ENCODE measurements at places on chromosomes 3 and 15.

- no peak for DNase-seq
These were observed 800 bp downstream of the DAG1 start for GRCh38 chr3:49470714-49471420.

DNA sequence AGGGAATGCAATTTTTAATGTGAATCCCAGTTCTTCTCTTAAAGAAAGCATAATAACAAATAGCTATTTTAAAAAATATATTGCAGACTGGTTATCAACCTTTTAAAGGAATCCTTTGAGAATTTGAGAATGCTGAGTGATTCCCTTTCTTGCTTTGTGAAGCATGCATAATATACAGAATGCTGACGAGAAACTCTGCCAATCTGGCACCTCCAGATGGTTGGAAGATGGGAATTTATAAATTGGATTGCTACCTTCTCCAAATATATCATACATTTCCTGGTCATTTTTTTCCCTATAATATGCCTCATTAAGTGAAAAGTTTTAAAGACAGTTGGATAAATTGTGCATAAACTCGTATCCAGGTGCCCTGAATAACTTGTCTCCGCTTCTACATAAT is 333.9 kb upstream of the ARPP21 start:
- DNase-seq: no peak

- no peak for DNase-seq
These were observed 344.6 kb upstream of the NECTIN3 start for GRCh38 chr3:110727056-110727455.

GRCh38 chr3:188979248-188979647 is 192.5 kb upstream of the TPRG1 start:
- no peak for DNase-seq

GRCh38 chr3:193452338-193452737 is 73.8 kb upstream of the ATP13A5 start:
- no peak for DNase-seq

DNA sequence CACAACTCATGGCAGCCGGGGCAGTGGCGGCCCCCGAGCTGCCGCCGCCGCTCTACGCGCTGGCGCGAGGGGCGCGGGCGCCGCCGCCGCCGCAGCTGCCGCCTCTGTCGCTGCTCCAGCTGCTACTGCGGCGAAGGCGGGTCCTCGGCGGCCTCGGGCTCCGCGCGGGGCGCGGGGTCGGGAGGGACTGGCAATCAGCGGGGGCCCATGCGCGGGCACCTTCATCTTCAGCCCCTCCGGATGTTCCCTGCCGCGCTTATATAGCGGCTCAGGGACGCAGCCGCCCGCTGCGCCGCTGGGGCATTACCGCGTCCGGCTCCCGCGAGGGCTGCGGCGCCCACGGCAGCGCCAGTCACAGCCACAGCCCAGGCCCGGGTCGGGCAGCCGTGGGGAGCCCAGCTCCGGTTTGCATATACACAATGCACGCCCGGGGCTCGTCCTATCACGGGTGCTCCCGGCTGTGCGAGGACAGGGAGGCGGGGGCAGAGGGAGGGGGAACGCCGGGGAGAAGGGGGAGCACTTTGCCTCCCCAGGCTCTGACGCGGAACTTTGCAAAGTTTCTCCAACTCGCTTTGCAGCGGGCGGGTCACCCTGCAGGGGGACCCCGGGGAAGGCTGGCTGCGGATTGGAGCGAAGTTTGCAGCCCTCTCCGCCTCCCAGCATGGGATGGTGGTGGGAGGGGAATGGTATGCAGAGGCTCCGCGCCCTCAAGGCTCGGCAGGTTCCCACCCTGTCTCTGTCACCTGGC is at the start of gene VGLL3:
TSS of gene VGLL3 (minus strand) at position 416 of the 748 bp plus-strand sequence. CDS start at position 10, 406 bp downstream.
- peak; percentile 64 for DNase-seq

GRCh38 chr3:126156468-126156867 is 23.9 kb downstream of the ALDH1L1 start:
- peak; percentile 28 for DNase-seq

- no peak for DNase-seq
These were observed 64.0 kb downstream of the SLC6A1 start for GRCh38 chr3:11056531-11057050.

GRCh38 chr15:60362321-60363086 is 35.3 kb downstream of the ANXA2 start:
- DNase-seq: peak; percentile 64

- DNase-seq: no peak
These were observed 80.2 kb downstream of the SEC22A start for GRCh38 chr3:123281929-123282328.

DNA sequence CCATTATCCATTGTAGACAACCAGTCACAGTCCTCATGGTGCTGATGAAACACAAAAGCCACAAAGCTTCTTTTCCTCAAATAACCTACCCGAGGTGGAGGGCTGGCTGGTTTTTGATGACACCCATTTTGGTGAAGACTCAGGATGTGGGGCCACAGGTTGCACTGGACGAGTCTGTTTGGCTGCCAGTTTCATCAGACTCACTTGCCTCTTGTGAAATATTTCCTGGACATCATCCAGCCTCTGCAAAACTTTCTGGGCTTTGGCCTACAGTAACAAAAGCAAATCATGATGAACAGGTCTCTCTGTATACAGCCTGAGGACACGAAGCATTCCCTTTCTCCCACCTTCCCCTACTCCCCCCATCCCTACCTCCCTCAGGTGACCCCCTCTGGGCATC is 42.2 kb downstream of the B3GNT5 start:
- no peak for DNase-seq

GRCh38 chr3:173863551-173863950 is 466.0 kb downstream of the NLGN1 start:
- DNase-seq: no peak

GRCh38 chr3:73604451-73604850 is 20.3 kb downstream of the PDZRN3 start:
- no peak for DNase-seq

DNA sequence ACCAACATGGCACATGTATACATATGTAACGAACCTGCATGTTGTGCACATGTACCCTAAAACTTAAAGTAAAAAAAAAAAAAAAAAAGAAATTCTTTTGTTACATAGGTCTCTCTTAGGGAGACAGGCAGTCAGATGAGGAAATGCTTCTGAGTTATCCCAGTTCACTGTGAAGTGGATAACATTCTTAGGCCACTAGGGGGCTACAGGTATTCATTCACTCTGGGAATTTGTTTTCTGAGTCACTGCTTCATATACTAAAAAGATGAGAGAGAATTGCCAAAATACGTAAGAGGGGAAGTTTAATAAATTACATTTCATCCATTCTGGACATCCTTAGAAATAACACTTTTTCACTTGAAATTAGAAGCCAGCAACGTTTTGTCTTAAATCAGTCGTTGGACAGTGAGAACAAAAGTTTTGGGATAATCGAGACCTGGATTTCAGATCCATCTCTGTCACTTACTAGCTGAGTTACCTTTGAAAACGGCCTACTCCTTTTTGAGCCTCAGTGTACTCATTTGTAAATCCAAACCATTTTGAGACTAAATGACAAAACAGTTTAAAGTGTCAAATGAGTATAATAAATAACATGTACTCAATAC is 738.4 kb upstream of the ALCAM start:
- DNase-seq: peak; percentile 52

- no peak for DNase-seq
These were observed 46.9 kb downstream of the CHSY1 start for GRCh38 chr15:101204739-101205535.

- DNase-seq: no peak
These were observed 20.1 kb upstream of the SELENOT start for GRCh38 chr3:150583028-150583427.

DNA sequence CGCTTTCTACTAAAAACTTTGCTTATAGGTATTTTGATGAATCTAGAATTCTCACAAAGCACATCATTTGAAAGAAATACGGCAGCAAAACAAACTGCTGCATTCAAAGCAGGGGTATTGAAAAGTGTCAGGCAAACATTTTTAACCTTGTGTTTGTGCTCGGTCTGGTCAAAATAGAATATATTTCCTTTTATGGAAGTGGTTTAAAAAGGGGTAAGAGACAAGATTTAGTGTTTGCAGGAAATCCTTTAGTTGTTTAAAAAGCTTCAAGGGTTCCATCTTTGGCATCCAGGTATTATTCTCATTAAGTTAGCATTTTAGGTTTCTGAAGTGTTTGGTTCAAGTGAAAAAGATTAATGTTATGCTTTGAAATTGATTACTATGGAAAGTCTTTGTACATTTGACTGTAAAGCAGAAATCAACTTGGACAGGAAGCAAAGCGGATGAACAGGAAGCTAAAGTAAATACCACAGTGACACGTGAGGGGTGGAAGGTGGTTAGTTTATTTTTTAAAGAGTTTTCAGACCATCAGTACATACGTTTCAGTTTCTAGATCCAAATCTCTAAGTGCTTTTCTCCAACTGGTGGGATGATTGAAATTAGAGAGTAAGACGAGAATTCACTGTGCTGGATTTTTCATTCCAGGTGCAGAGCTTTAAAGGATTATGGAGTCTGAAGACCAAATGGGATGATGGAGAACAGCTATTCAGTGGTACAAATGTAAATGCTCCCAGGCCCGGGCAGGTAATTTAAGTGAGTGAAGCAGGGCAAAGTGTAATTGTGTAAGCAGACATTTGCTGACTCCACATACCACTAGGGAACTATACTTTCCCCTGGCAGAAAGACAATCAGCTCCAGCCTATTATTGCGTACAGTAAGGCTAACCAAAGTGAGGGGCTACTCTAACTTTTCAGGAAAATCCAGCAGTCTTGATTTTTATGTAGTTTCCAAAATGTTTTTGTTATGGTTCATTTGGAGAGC is 341.8 kb upstream of the TBL1XR1 start:
- no peak for DNase-seq

DNA sequence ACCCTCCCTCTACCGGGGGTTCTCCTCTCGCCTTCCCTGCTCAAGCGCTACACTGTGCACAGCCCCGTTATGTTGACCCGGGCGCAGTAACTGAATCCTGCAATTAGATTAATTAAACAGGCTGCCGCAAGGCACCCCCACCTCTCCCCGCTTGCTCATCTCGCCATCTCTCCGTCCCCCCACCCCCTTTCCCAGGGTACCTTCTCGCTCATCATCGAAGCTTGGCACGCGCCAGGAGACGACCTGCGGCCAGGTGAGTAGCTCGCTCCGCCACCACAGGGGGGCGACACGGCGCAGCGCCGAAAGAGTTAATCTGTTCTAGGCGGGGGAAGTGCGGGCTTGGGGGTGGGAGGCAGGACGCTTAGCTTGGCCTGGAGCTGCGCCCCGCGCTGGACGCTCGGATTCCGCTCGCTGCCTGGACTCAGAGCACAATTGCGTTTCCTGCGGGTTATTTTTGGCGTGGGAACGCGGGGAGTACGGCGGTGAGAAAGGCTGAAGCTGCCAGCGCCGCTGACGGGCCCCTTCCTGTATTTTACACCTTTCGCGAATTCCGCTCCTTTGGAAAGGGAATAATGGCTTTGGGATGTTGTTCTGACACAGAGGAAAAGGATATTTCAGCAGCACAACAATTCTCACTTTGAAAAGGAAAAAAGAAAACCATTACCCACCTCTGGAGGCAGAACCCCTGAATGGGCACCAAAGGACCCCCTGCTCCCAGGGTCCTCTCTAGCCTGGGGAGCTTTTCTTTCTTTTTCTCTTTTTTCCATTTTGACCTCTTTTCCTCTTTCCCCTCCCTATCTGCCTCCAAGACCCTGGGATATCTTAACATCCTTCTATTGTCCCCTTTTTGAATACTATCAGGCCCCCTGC is 1.5 kb downstream of the DLL4 start:
- peak; percentile 50 for DNase-seq

- DNase-seq: no peak
These were observed 82.9 kb upstream of the AKAP13 start for GRCh38 chr15:85297537-85297936.

GRCh38 chr3:109081746-109082510 is 36.0 kb downstream of the MORC1 start:
- peak; percentile 19 for DNase-seq

- peak; percentile 80 for DNase-seq
These were observed 42.2 kb downstream of the BHLHE40 start for GRCh38 chr3:5021116-5022092.

GRCh38 chr3:57655727-57656126 is 37.1 kb downstream of the DENND6A start:
- no peak for DNase-seq

DNA sequence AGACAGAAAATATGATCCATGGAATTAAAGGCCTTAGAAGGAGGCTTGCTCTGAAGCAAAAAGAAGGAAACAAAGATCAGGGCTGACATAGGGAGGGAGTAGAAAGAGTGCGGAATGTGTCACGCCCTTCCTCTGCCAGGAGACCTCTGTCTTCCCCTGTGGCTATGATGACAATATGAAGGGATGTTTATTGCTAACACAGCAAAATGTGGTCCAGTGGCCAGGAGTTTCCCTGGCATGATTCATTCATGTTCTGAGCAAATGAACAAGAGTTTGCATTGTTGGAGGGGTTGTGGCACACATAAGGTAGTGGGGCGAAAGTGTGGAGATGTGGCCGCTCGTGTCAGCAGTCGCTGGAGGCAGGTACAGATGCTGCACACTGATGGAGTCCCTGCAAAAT is 169.4 kb downstream of the SHQ1 start:
- DNase-seq: no peak

DNA sequence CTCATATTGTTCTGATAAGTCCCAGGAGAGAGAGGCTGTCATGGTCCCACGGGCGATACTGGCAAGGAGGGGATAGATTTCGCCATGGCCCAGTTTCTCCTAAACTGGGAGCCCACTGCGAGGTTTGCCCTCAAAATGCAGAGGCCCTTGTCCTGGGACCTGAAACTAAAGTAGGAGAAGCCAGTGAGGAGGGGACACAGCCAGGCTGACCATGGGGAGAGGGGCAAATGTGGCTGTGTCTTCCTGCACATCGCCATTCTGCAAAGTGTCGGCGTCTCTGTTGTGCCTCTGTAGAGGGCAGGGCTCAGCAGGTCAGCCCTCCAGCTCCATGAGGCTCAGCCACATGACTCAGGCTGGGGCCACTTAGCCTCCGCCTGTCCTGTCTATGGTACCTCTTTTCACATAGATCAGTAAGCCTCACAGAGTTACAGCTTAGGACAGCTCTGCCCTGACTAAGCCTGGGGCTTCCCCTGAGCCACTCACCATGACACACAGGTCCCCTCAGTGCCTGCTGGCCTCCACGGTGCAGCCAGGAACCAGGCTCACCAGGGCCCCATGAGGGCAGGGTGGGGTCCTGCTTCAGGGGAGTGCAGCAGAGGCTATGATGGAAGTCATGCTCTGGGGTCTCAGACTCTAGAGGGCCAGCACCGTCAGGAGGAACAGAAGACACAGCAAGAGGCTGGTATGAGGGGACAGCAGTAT is 28.6 kb upstream of the PLXNA1 start:
- no peak for DNase-seq

- peak; percentile 29 for DNase-seq
These were observed 218.5 kb upstream of the CMC1 start for GRCh38 chr3:28022916-28023315.

- peak; percentile 63 for DNase-seq
These were observed 87.2 kb downstream of the TGFBR2 start for GRCh38 chr3:30693470-30694120.

GRCh38 chr15:97200161-97200560 is 760.3 kb upstream of the ARRDC4 start:
- DNase-seq: no peak

- no peak for DNase-seq
These were observed 28.6 kb upstream of the VPS8 start for GRCh38 chr3:184783319-184783718.

DNA sequence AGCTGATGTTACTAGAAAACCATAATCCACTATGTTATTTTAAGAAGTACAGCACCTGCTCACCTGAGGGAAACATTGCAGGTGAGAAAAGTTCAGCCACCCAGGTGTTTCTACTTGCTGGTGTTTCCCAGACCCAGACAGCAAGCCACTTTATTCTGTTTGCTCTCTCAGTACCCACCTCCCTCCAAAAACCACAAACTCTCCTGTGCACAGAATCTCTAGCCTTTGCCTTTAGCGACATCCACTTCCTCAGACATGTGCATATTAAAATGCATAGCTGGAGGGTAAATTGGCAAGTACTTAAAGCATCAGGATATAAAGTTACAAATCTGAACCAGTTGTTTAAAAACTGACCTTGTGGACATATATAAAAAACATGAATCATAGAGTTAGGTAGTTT is 36.7 kb downstream of the VGLL3 start:
- DNase-seq: no peak

All from A549 (cell line).